Mesangial cell (primary cell): ENCODE measurements at places on chromosomes 3 and 15. TPM values are rescaled to one million over a fixed set of nuclear protein-coding genes. Genes with fewer than 3 reads are reported as not detected.

The SPTSSB gene
- total RNA-seq: not detected in 2 replicates

The VGLL3 gene
- 15.6 and 19.7 TPM in 2 replicates for total RNA-seq

The RBP2 gene
- total RNA-seq: not detected in 2 replicates

The GPR15 gene
- total RNA-seq: not detected in 2 replicates

The RLBP1 gene
- total RNA-seq: not detected in 2 replicates

The PROK2 gene
- total RNA-seq: not detected in 2 replicates

The CPN2 gene
- not detected in 2 replicates for total RNA-seq

The KLHL6 gene
- total RNA-seq: not detected in 2 replicates

The ZNF385D gene
- under 0.01 and 1.1 TPM in 2 replicates for total RNA-seq

The PAQR9 gene
- 0.51 TPM in 1 of 2 replicates, not detected in the other for total RNA-seq

The EPHB1 gene
- total RNA-seq: 0.49 and 1.4 TPM in 2 replicates

The NMNAT3 gene
- total RNA-seq: 2.1 and 16.9 TPM in 2 replicates

The HHATL gene
- not detected in 2 replicates for total RNA-seq

The SHQ1 gene
- total RNA-seq: 9.4 and 14.0 TPM in 2 replicates

The CNTN4 gene
- 0.81 and 8.0 TPM in 2 replicates for total RNA-seq

The MORC1 gene
- not detected in 2 replicates for total RNA-seq

The COL7A1 gene
- total RNA-seq: 122 and 146 TPM in 2 replicates

The CELSR3 gene
- total RNA-seq: 1.1 and 3.8 TPM in 2 replicates

The FILIP1L gene
- 25.7 and 38.9 TPM in 2 replicates for total RNA-seq

The PLA1A gene
- total RNA-seq: 0.16 and 3.9 TPM in 2 replicates

The C2CD4A gene
- total RNA-seq: 0.25 TPM in 1 of 2 replicates, not detected in the other

The CCR8 gene
- not detected in 2 replicates for total RNA-seq

The CTXN2 gene
- total RNA-seq: under 0.01 TPM in 1 of 2 replicates, not detected in the other

The GOLGA6D gene
- total RNA-seq: not detected in 2 replicates

The RETNLB gene
- total RNA-seq: not detected in 2 replicates

The TMEM266 gene
- under 0.01 and 0.25 TPM in 2 replicates for total RNA-seq
